ENCODE measurements at places on chromosomes 12 and 14.

GRCh38 chr12:11901701-11902524, 168.8 kb upstream of the BCL2L14 start:
- DNase-seq: no peak

DNA sequence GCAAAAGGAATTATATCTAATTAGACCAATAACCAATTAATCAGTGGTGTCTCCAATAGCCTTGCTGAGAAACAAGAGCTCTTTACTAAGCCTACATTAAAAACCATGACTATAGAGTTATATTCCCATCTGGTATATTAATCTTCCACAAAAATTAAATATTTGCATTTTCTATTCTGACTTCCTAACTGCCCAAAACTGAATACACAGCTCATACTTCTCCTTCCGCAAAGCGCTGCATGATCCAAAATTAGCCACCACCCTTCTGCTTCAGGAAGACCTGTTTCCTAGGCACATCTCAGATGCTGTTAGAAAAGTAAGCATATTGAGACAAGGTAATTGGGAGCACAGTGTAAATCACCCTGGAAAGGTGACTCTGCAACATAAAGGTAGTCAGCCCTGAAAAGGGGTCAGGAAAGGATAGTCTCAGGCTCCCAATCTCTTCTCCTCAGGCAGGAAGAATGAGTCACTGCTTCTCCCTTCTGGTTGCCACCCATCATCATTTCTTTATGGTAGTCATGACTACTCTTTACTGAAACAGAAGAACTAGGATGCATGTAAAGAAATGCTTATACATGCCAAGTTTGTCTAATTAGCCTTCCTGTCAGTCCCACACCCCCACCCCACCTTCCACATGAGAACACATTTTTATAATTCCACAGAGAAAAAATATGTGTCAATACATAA, 54.3 kb downstream of the PLCZ1 start:
- DNase-seq: no peak

- no peak for DNase-seq
These were observed 286.5 kb downstream of the SOX5 start for GRCh38 chr12:23662966-23663365.

- DNase-seq: peak; percentile 71
These were observed 16.2 kb downstream of the ABHD4 start for GRCh38 chr14:22614240-22614799.

- no peak for DNase-seq
These were observed 37.0 kb downstream of the EVL start for GRCh38 chr14:100102156-100102785.

GRCh38 chr12:69348162-69348938, at the start of gene LYZ:
TSS of gene LYZ (plus strand) at chr12:69348381. CDS start at chr12:69348409, 28 bp downstream.
- DNase-seq: no peak

GRCh38 chr14:58026967-58027366, 125.0 kb downstream of the ARMH4 start:
- no peak for DNase-seq

- no peak for DNase-seq
These were observed 31.1 kb downstream of the NRDE2 start for GRCh38 chr14:90300611-90301047.
